ENCODE measurements at places on chromosomes 13 and 19.
A peak's percentile ranks its signal among the peaks of the same experiment; 100 is the strongest.

DNA sequence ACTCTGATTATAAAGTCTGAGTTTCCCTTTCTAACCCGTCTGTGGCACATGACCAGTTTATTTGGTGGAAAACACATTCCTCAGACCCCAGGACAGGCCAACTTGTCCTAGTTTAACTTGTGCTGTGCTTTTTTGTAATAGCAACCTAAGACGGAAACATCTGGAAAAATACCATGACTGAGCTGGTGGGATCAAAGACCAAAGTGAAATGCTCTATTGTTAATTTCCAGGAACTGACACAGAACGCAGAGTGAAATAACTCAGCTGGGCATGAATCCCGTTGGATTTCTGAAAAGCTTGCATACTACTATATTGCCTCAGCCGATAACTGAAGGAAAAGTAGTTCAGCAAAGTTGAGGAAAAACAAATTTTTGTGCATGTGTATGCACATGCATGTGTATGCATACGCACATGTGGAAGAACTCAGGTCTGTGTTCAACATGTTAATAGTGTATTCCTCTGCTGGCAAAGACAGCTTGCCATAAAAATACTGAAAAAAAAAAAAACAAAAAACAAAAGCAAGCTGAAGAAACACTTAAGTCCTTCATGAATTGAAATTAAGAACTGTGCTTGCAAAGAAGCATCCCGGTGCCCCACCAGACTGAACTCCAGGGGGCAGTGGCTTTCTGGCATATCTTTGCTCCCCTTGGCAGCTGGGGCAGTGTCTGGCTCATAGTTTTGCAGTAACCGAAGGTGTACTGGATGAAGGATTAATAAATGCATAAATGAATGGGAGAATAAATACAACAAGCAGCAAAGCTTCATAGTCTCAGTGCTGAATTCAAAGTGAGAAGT lies 187.8 kb downstream of the LHFPL6 start:
- no peak for DNase-seq

GRCh38 chr13:56735537-56735942 lies 405.2 kb upstream of the PRR20A start:
- no peak for DNase-seq

- no peak for DNase-seq
Measured at GRCh38 chr13:26246154-26246553, 7.8 kb upstream of the CDK8 start.

DNA sequence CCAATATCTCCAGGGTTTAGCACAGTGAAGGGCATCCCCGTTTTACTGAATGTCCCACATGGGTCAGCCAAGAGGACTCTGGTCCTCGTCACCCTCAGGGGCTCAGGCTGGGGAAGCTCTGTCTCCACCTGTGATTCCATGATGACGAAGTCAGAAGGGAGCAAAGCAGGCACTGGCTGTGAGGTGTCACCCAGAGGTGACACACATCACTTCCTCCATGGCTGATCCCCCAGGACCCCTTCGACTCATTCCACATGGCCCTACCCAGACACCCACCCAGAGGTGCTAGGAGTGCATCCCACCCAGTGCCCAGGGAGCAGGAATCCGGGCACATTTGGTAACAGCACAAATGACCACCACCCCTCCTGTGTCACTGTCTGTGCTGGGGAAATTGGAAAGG lies 145.2 kb upstream of the VSTM2B start:
- DNase-seq = no peak

DNA sequence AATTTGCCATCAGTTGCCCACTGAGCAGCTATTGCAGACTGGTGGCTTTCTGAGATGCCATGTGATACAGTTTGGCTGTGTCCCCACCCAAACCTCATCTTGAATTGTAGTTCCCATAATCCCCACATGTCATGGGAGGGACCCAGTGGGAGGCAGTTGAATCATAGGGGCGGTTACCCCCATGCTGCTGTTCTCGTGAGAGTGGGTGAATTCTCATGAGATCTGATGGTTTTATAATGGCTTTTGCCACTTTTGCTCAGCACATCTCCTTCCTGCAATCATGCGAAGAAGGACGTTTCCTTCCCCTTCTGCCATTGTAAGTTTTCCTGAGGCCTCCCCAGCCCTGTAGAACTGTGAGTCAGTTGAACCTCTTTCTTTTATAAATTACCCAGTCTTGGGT lies 34.8 kb upstream of the ANKRD10 start:
- no peak for DNase-seq

- no peak for DNase-seq
Measured at GRCh38 chr13:50425772-50426171, 410.5 kb downstream of the KCNRG start.

- DNase-seq = no peak
Measured at GRCh38 chr13:76316998-76317527, 569.1 kb downstream of the KCTD12 start.

- DNase-seq = no peak
Measured at GRCh38 chr19:58366585-58367430, 4.3 kb upstream of the ZNF497 start.

DNA sequence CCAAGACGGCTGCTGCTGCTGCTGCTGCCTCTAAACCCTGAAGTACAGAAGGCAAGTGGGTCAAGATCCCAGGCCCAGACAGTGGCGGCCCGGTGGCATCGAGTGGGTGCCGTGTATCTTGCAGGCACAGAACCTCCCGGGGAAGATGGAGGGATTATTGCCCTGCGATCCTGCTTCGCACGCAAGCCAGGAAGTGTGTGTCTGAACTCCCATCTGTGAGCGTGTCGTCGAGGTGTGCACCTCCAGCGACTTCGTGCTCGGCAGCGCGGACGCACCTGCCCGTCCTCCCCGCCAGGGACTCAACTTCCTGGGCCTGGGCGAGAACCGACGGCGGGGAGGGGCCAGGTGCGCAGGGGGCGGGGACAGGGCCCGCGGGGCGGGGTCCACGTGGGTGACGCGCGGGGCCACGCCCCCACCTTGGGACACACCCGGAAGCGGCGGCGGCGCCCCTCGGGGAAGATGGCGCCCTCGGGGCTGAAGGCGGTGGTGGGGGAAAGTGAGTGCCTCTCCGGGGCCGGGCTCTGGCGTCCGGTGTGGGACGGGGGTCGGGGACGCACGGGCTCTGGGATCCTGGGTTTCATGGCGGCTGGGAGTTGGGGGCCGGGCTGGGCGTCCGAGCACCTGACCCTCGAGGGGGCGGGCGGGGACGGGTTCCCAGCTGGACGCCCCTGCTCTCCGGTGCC lies at the start of gene STXBP2:
Gene STXBP2, plus strand, starts transcription at position 420 of the 683 bp plus-strand sequence. Its CDS starts 40 bp downstream, at position 460.
- DNase-seq = peak; percentile 99

GRCh38 chr13:113428871-113429607 lies 24.2 kb downstream of the ADPRHL1 start:
- no peak for DNase-seq

DNA sequence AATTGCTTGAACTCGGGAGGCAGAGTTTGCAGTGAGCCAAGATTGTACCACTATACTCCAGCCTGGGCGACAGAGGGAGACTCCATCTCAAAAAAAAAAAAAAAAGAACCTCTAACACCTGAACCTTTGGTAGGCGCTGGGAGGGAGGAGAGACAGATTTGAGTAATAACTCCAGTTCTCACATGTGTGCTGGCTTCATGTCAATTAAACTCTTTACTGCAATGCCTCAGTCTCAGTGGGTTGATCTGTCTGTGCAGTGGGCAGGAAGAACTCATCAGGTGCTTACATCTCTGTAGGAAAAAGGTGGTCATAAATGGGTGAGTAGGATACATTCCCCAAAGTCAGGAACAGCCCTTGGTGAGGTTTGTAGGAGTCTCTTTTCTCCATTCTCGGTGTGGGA lies 85.1 kb upstream of the ABCC4 start:
- no peak for DNase-seq

GRCh38 chr19:57560049-57560491 lies 407 bp upstream of the ZNF550 start:
- DNase-seq = no peak

DNA sequence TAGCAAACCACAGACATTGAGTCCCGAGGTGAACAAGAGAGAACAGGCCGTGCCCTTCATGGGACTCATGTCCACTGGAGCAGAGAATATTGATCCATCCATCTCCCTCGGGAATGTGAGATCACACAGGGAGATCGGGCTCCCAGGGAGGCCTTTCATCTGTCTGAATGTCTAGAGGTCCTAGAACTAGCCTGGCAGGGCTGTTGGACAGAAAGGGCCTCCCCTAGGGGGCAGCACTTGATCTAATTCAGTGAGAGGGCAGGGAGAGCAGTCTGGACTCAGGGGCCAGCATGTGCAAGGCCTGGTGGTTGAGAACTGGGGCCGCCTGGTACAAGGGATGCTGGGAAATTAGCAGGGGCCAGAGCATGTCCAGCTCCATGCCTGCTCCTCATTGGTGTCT lies 4.3 kb downstream of the RUVBL2 start:
- peak; percentile 54 for DNase-seq

DNA sequence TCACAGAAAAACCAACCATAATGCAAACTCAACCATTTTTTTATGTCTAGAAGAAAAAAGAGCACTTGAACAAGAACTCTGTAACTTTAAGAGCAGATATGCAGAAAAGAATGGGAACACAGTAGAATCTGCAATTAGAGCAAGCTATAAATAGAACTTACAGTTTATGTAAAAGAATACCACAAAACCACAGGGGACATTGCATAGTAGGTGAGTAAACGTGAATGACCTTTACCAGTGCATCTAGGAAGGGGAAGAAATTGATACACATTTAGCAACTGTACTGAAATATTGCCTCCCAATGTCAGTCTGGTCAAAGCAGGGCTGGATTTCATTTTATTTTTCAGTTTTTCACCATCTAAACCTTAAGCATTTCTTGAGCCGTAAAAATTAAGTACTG lies 242.2 kb upstream of the EDNRB start:
- DNase-seq = peak; percentile 5

- no peak for DNase-seq
Measured at GRCh38 chr19:30083125-30083681, 141.2 kb downstream of the URI1 start.

DNA sequence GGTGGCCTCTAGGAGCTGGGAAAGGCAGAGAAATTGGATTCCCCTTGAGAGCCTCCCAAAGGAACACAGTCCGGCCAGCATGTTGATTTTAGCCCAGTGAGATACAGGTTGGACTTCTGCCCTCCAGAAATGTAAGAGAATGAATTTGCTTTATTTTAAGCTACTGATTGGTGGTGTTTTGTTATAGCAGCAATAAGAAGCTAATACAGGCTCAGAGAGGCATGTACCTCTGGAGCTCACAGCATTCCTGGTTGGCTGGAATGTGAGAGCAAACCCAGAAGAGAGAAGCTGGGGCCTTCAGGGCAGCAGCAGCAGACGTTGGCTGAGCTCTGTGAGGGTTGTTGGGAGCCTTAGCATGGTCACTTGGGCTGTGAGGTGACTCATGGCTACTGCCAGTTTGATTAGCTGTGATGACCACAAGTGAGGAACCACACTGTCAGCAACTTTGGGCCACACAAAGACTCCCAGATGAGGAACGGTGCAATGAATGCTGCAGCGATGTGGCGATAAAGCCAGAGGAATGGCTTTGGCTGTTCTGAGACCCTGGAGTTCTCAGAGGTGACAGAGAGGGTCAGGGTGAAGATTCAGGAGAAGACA lies 80.1 kb downstream of the CYSLTR2 start:
- DNase-seq = no peak

DNA sequence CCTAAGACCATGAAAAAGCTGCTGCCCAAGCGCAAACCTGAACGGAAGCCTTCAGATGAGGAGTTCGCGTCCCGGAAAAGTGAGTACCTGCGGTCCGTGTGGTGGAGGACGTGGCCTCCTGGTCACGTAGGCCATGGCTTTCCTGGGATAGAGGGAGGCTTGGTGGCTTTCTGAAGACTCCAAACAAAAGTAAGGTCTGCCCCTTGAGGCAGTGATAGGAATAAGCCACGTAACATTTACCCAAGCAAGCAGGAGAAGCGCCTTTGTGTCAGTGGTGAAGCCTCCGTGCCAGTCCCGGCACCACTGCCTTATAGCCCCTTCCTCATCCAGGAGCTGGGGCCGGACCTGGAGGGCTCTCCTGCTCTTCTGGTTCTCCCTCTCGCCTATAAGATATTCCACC lies 34.3 kb upstream of the TEX29 start:
- DNase-seq = no peak

DNA sequence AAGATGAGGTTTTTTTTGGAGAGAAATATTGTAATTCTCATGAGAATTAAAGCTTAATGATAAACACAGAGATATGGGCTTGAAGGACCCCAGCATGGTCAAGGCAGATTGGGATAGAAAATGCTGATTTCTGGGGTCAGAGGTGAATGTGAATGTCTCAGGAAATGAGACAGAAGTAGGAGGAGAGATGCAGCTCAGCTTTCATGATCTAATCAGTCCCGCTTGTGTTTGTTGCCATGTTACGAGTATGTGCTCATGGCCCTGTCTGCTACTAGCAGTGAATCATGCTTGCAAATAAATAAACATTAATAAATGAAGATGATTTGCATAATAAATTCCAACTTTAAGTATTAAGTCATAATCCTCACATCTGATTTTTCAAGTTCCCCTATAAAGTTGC lies 23.0 kb upstream of the NDFIP2 start:
- DNase-seq = no peak

DNA sequence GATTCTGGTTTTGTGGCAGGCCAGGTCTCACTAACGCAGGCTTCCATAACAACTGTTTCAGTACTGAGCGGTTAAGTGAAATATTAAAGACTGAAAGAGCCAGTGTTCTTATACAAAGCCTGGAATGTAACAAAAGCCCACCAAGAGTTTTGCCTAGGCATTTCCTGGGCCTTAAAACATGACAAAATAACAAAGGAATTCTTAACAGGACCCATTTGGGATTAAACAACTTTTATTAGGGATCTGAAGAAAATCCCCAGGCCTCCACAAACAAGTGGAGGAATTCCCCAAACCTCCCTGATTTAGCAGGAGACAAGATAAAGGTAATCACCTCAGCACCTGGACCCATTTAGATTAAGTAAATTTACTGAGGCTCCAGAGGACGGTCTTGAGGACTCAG lies 799.7 kb upstream of the SPRY2 start:
- no peak for DNase-seq

DNA sequence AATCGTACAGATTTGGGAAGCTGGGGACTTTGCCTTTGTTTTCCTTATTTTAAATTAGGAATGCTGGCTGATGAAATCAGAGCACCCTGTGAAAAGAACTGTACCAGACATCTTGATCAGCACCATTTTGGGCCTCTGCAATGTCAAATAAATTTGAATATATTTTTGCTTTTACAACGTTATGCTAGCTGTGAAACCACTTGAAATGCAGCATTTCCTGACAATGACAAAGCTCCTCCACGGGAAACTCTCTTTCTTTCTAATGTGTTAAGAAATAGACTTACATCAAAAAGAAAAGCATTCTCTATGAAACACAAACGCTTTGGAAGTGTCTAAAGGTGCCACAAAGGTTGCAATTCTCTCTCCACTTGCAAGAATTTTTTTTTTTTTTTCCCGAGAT lies 47.1 kb upstream of the MAP3K10 start:
- no peak for DNase-seq

DNA sequence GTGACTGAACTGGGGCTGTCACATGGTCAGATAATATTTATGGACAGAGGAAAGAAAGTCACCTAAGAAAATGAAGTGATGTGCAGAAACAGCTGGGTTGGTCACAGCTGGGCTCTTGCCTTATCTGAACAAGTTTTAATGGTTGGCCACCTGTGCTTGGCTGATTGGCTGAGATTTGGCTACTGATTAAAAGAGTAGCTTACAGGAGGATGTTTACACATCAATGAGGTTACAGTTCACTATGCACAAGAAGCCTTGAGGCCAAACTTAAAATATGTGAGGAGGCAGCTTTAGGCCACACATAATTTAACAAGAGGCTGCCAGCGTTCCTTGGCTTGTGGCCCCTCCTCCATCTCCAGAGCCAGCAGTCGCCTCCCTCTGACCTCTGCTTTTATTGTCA lies 99.2 kb upstream of the C1QTNF9B start:
- no peak for DNase-seq

GRCh38 chr13:113182046-113182445 lies 23.6 kb downstream of the PROZ start:
- DNase-seq = no peak

All from GM10248 (cell line).